Cardiac atrium fibroblast (primary cell): ENCODE measurements at places on chromosomes 1 and 21. TPM values are rescaled to one million over a fixed set of nuclear protein-coding genes. Genes with fewer than 3 reads are reported as not detected.

Gene EXO1
- 2.2 and 5.2 TPM in 2 replicates for total RNA-seq

Gene PLD5
- total RNA-seq: not detected in 2 replicates

Gene DIRAS3
- 1.8 and 8.3 TPM in 2 replicates for total RNA-seq

Gene GBP6
- total RNA-seq: not detected in 2 replicates

Gene SPATA21
- total RNA-seq: not detected in 2 replicates

Gene GPATCH3
- 3.1 and 6.0 TPM in 2 replicates for total RNA-seq

Gene GBP1
- total RNA-seq: 14.6 and 19.7 TPM in 2 replicates

Gene LPAR3
- 1.3 TPM in 1 of 2 replicates, not detected in the other for total RNA-seq

Gene HTR6
- not detected in 2 replicates for total RNA-seq

Gene ACTL8
- total RNA-seq: not detected in 2 replicates

Gene IFI44
- total RNA-seq: 4.9 and 5.8 TPM in 2 replicates

Gene MYOCOS
- not detected in 2 replicates for total RNA-seq

Gene AIRE
- not detected in 2 replicates for total RNA-seq

Gene PRPF38B
- 11.0 and 12.1 TPM in 2 replicates for total RNA-seq

Gene C1orf105
- total RNA-seq: not detected in 2 replicates

Gene LINGO4
- total RNA-seq: not detected in 2 replicates

Gene KRTAP20-4
- total RNA-seq: not detected in 2 replicates

Gene TSPAN1
- total RNA-seq: 0.49 TPM in 1 of 2 replicates, not detected in the other

Gene NUP210L
- total RNA-seq: not detected in 2 replicates

Gene MPL
- total RNA-seq: not detected in 2 replicates

Gene EGLN1
- total RNA-seq: 41.2 and 52.0 TPM in 2 replicates

Gene PEX11B
- total RNA-seq: 26.4 and 34.8 TPM in 2 replicates

Gene ATP1A4
- total RNA-seq: not detected in 2 replicates

Gene MYCL
- total RNA-seq: 0.54 and 0.81 TPM in 2 replicates

Gene COL9A2
- total RNA-seq: 1.5 and 2.0 TPM in 2 replicates

Gene IL6R
- 5.6 and 7.5 TPM in 2 replicates for total RNA-seq

Gene NEGR1
- 6.6 and 7.2 TPM in 2 replicates for total RNA-seq

Gene XCL2
- total RNA-seq: not detected in 2 replicates

Gene PROK1
- not detected in 2 replicates for total RNA-seq

Gene CYP4X1
- 9.0 and 16.0 TPM in 2 replicates for total RNA-seq

Gene ZNF644
- total RNA-seq: 24.4 and 26.2 TPM in 2 replicates

Gene PGLYRP4
- not detected in 2 replicates for total RNA-seq

Gene TAGLN2
- total RNA-seq: 446 and 509 TPM in 2 replicates

Gene UBXN10
- total RNA-seq: not detected in 2 replicates

Gene KIF14
- 2.8 and 2.9 TPM in 2 replicates for total RNA-seq

Gene RNU1-4
- not detected in 2 replicates for total RNA-seq

Gene KCNK2
- under 0.01 and 1.6 TPM in 2 replicates for total RNA-seq

Gene EDN2
- 0.81 TPM in 1 of 2 replicates, not detected in the other for total RNA-seq

Gene MSH4
- total RNA-seq: under 0.01 TPM in 2 replicates

Gene CITED4
- total RNA-seq: 7.2 and 14.9 TPM in 2 replicates

Gene NBPF20
- total RNA-seq: 0.97 and 2.0 TPM in 2 replicates

Gene LCE3A
- total RNA-seq: not detected in 2 replicates

Gene ST6GALNAC3
- under 0.01 and 0.16 TPM in 2 replicates for total RNA-seq

Gene GATAD2B
- 2.3 and 4.4 TPM in 2 replicates for total RNA-seq

Gene RGS13
- total RNA-seq: not detected in 2 replicates

Gene PCSK9
- 1.3 and 7.5 TPM in 2 replicates for total RNA-seq

Gene F5
- not detected in 2 replicates for total RNA-seq

Gene CLDN19
- total RNA-seq: not detected in 2 replicates

Gene PGBD2
- 4.2 TPM in 2 replicates for total RNA-seq

Gene AMY2A
- total RNA-seq: not detected in 2 replicates

Gene TLCD4
- 0.32 and 0.54 TPM in 2 replicates for total RNA-seq

Gene FCRL6
- total RNA-seq: not detected in 2 replicates

Gene ANKRD65
- total RNA-seq: 2.2 TPM in 1 of 2 replicates, not detected in the other

Gene MFSD2A
- total RNA-seq: 2.2 and 5.0 TPM in 2 replicates

Gene TFF2
- total RNA-seq: not detected in 2 replicates

Gene DLGAP3
- 0.16 and 0.18 TPM in 2 replicates for total RNA-seq

Gene KLF17
- total RNA-seq: under 0.01 and 0.16 TPM in 2 replicates
